ENCODE measurements at places on chromosomes 2 and 18.
A peak's percentile ranks its signal among the peaks of the same experiment; 100 is the strongest.

- DNase-seq: no peak
These were observed 1147.5 kb upstream of the ACVR2A start for GRCh38 chr2:146697307-146697706.

DNA sequence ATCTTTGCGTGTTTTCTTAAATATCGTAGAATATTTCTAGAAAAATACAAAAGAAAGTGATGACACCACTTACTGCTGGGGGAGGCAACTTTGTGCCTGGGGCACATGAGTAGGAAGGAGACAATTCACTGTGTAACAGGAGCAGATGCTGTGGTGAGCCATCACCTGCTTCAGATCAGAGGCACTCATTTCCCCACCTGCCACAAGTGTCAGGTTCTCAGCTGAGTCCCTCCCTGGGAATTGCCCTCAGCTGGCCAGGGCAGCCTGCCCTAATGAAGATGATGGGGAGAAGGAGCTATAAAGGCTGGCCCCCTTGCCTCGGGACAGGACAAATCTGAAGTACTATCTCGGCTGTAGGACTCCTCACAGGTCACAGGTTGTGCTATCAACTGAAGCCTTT is 322.8 kb downstream of the STK39 start:
- no peak for DNase-seq

GRCh38 chr2:212426637-212427412 is 111.8 kb downstream of the ERBB4 start:
- DNase-seq: no peak

DNA sequence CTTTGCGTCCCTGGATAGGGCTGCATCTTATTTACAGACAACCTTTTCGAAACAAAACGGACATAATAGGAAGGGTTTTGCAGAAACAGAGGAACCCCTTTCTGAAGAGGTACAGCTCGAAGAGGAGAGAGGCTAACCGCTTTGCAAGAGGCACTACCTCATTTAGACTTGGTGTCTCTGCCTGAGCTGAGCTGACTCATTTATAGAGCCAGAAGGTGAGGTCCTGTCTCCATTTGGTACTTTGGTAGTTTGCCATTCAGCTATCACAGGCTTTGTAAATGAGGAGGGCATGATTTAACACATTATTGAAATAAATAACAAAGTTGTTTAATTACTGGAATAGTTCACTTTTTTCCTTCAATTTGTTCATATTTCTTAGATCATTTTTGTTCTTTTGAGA is 2.2 kb upstream of the NXPH2 start:
- DNase-seq: no peak

DNA sequence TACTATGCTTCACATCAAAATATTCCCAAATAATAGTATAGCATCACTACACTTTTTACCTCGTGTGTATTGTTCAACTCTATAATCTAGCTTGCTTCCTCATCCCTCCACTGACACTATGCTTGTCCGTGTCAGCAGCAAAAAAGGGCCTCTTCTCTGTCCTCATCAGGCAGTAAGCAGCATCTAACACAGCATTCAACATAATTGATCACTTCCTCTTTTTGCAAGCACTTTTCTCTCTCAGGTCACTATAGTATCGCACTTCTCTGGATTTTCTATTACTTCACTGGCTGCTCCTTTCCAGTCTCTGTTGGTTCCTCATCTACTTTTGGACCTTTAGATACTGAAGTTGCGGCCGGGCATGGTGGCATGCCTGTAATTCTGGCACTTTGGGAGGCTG is 64.9 kb upstream of the ZSWIM2 start:
- no peak for DNase-seq

DNA sequence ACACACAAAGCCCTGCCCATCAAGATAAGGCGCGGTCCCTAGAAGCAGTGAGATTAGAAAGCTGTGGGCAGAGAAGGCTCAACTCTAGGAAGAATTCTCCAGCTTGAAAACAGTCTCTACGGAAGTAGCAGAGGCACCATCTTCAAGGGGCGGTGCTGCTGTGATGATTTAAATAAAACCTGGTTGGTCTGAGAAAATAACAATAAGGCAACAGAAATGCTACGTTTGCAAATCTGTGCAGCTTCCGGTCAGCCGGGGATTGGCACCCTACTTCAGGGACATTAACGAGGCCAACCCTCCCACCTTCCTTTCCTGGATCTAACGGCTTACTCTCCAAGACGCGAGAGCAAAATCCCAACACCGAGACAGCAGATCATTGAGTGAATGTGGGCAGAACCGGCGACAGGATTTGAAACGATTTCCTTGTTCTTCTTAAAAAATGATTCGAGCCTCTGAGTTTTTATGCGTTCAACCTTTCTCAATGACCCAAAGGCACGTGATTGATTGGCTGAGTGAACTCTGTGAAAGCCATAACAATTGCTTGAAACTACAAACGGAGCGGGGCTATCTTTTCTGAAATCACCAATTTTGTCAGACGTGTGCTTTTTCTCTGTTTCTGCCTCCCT is 93.7 kb upstream of the ZNF516 start:
- no peak for DNase-seq

GRCh38 chr2:191806396-191806795 is 40.5 kb downstream of the CAVIN2 start:
- DNase-seq: no peak

GRCh38 chr2:241809383-241810306 is 652 bp downstream of the NEU4 start:
- DNase-seq: no peak

DNA sequence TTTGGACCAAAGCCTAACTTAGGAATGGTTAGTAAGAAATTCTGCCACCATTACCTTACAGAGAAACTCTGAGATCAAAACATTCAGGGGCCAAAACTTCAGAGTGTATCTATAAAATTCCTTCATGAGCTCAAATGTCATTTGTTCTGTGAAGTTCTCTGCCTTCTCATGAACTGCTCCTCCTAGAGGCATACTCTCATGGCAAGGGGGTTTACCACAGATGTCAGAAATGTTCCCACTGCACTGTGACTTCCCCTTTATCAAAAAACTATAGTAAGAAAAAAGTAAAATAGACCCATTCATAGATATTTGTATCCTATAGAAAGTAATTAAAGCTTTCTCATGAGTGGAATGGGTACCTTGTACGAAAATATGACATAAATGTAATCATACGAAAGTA is 68.5 kb downstream of the USP40 start:
- DNase-seq: no peak

DNA sequence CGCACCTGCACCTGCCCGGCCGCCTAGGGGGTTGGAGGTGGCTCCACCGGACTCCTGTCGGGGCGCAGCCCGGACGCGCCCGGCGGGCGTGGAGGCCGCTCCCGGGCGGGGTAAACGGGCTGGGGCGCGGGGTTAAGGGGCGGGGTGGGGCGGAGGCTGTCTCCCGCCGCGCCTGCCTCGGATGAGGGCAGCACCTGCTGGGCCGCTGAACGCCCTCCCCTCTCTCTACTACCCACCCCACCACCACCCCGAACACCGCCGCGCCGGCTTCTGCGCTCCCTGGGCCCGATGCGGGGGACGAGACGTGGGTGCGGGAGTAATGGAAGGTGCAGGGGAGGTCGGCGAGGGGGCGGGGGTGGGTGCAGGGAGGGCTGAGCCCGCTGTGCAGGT is 224.8 kb upstream of the ID2 start:
- no peak for DNase-seq

DNA sequence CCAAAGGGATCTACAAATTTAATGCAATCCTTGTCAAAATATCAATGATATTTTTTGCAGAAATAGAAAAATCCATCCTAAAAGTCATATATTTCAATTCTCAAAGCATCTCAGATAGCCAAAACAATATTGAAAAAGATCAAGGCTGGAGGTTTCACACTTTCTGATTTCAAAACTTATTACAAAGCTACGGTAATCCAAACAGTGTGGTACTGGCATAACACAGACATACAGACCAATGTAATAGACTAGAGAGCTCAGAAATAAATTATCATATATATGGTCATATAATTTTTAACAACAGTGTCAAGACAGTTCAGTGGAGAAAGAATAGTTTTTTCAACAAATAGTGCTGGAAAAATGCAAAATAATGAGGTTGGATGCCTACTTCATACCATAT is 40.3 kb upstream of the PROKR1 start:
- no peak for DNase-seq

- DNase-seq: no peak
These were observed 106.5 kb upstream of the MAP3K20 start for GRCh38 chr2:172969166-172969565.

GRCh38 chr2:178891265-178891958 is 84.2 kb upstream of the TTN start:
- DNase-seq: peak; percentile 25

- DNase-seq: no peak
These were observed 84.3 kb downstream of the COL4A4 start for GRCh38 chr2:227079726-227080125.

- DNase-seq: no peak
These were observed 90.7 kb downstream of the NRP2 start for GRCh38 chr2:205772983-205773382.

- DNase-seq: no peak
These were observed 50.3 kb downstream of the DTNA start for GRCh38 chr18:34760444-34760843.

Data from amygdala (tissue), 56 donors.